ENCODE measurements at places on chromosomes 2 and 18.

GRCh38 chr18:62632788-62633455 is 82.4 kb upstream of the PHLPP1 start:
- DNase-seq = peak; percentile 16

DNA sequence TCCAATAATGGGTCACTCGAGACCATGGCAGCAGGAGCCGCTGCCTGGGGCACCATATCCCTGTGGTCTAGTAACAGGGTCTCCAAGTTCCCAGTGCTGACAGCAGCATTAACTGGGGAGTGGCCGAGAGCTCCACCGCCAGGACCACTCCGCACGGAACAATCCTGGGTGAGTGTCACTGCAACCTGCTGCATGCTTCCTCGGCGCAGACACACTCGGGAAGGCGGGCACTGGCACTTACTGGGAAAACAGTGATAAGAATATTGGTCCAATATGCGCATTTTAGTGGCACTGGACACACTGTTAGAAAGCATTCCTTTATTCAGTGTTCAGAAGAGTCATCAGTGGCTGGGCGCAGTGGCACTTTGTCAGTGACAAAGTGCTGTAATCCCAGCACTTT is 29.7 kb downstream of the FAM228A start:
- DNase-seq = no peak

GRCh38 chr2:239879423-239880084 is 145.6 kb downstream of the NDUFA10 start:
- no peak for DNase-seq

- DNase-seq = no peak
Observed at GRCh38 chr2:20303966-20304365, 46.7 kb downstream of the PUM2 start.

DNA sequence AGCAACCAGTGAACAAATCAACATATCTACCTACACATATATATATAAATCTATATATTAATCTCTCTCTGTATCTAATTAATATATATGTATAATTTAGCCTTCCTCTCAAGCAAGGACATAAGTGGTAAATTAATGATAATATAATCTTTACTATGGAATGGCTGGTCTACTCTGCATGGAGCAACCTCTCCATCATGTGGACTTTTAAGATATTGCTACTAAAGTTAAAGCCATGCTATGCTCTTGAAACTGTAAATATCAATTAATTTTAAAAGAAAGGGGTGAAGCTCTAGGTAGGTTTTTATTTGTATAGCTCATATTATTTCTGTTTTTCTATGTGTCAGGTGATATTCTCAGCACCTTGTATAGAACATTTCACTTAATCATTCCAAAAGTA is 147.0 kb downstream of the PPP1R1C start:
- DNase-seq = peak; percentile 26

GRCh38 chr2:181656450-181657291 is at the start of gene CERKL:
Gene CERKL (minus strand): TSS chr2:181657105. CDS start chr2:181657006, 99 bp downstream.
- no peak for DNase-seq

DNA sequence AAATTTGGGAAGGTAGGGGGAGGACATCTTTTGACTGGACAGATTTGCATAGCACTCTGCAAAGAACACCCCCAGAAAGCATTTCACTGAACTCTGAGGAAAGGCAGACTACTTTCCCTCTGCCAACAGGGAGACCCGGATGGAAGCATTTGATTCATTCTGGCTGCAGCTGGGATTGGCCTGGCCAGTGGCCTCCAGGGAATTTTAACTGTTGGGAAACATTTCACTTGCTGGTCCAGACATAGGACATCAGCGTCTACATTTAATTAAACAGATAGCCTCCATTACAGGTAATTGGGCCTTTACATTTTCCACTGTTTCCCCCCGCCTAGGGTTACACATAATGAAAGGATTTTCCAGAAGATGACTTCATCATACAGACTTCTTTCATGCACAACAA is 92.8 kb downstream of the MARCHF4 start:
- no peak for DNase-seq
